ENCODE measurements at places on chromosomes 3 and 15.

GRCh38 chr3:29924783-29925561 is 644.1 kb downstream of the RBMS3 start:
- DNase-seq: no peak

GRCh38 chr15:67077641-67078215 is 12.3 kb downstream of the SMAD3 start:
- no peak for DNase-seq

GRCh38 chr3:143924522-143925285 is 46.9 kb upstream of the DIPK2A start:
- no peak for DNase-seq

DNA sequence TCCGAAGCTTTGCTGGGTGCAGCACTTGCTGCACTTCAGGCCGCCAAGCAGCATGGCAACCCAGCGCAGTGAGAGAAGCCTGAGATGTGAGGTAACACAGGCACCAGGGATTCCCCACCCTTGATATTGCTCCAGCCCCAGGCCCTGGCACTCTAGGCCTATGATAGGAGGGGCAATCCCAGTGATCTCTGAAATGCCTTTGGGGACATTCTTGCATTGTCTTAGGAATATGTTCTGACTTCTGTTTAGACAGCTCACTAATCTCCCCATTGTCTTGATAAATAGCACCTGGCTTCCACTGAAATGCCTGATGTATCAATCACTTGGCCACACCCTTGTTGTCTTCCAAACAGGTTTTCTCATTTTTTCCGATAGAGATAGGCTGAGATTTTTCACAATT is 102.8 kb downstream of the SOX14 start:
- no peak for DNase-seq

GRCh38 chr3:43236008-43236407 is 50.3 kb upstream of the SNRK start:
- DNase-seq: no peak

GRCh38 chr3:3127432-3128010 is 781 bp downstream of the TRNT1 start:
- DNase-seq: peak; percentile 16

DNA sequence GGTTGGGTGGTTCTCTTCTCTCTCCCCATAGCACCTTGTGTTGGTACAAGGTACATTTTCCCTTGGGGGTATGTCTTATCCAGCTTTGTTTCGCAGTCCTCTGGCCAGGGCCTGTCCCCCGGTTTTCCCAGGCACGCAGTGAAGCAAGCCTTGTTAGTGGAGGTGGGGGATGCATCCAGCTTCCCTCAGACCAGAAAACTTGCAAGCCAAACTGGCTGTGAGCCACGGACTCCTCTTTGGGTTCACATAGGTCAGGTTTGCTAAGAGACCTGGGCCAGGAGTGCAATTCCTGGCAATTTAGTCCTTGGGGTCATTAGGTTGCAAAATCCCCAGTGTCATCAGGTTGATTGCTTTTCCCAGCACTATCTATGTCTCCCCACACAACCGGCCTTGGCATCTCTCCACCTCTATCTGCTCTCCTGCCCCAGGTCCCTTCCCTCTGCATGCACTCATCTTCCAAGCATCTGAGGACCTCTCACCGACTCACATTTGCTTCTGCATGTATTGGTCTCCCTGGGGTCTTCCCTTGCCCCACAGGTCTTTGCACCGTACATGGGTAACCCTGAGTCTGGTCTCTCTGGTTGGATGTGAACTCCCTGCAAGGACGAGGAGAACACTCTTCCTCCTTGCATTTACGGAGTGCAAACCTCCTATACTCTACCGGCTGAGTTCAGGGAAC is 34.2 kb downstream of the BCL2L10 start:
- no peak for DNase-seq

DNA sequence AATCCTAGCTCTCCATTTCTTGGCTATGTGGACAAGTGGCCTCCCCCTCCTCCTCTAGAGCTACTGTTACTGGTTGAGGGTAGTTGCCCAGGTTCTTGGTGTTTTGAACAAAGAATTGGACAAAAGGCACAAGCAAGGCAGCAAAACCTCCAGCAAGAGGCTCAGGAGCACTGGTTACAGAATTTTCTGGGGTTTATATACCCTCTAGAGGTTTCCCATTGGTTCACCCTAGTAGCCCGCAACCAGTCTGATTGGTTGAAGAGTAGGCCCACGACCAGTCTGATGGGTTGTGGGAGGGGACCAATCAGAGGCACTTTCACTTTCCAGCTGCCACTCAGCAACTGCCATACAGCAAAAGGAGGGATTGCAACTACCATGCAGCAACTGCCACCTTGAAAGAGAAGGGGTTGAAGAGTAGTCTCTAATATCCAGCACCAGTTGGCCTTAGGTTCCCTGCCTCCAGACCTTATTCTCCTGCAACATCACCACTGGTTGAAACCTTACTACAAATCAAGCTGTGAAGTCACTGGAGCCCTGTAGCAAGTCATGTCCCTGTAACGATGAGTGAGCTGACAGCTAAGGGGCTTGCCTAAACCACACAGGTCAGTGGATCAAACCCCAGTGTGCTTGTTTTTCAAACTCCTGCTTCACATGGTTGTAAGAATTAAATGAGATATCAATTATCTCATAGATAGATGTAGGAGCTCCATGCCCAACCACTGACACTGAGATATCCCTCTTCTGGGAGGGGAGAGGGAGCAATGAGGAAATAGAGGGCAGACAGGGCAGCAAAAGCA is 2.9 kb upstream of the C15orf39 start:
- no peak for DNase-seq

GRCh38 chr3:188124184-188124583 is 29.8 kb upstream of the LPP start:
- no peak for DNase-seq

GRCh38 chr3:130341882-130342281 is 3.6 kb upstream of the COL6A5 start:
- DNase-seq: no peak

DNA sequence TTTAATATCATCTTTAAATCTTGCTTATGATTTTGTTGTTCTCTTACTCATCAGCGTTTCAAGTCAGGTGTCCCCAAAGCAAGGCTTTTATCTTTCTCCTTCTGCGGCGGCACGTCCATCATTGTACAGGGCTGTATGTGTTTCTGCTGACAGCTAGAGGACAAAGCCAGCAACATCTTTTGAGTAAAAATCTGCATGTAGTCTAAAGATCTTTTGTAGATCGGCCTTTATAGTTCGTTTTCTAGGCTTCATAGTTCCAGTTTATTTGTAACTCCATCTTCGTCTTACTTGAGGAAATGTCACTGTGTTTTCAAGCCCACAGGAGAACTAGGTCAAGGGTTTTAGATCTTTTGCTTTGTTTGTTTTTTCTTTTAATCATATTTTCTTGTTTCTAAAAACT is 211.4 kb upstream of the TOPAZ1 start:
- DNase-seq: no peak

- DNase-seq: no peak
These were observed 5.2 kb downstream of the CDHR4 start for GRCh38 chr3:49794431-49794830.

DNA sequence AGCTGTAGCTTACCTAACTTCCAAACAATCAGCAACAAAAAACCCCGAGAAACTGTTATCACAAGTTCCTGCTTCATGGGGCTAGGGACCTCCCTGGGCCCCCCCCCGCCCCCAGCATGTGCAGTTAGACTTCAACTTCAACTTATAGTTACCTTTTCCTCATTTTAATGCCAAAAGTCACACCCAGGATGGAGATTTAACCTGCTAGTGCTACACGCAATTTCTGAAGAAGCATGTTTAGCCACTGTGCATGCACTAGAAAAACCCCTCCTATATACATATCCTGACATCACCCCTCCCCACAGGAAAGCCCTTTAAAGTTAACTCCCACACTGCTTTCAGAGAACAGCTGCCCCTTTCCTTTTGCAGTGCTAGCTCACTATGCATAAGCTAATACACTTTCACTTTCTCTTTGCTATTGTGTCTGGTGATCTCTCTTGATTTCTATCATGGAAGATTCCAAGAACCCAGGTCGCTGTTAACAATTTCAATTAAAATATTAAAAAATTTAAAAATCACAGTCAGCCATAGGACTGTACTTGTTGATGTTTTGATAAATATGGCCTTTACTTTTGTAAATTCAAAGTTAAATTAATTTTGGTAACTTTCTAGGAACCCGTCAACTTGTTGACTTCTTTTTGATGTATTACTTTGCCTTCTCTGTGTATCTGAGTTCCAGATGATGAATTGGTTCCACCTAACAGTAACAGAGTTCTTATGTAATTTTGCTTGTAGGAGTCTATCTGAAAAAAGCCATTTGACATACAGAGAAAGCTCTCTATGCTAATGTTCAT is 75.2 kb upstream of the ACAD9 start:
- peak; percentile 39 for DNase-seq

GRCh38 chr15:39213385-39213840 is 367.5 kb upstream of the THBS1 start:
- no peak for DNase-seq

Measured in stimulated activated CD4-positive, alpha-beta T cell treated with anti-CD3 and anti-CD28 coated beads, TNF-alpha, amount 100 ng/mL, for 4 hours (primary cell).